Cardiac septum (tissue), 1 donor: ENCODE measurements at places on chromosomes 4 and X.

DNA sequence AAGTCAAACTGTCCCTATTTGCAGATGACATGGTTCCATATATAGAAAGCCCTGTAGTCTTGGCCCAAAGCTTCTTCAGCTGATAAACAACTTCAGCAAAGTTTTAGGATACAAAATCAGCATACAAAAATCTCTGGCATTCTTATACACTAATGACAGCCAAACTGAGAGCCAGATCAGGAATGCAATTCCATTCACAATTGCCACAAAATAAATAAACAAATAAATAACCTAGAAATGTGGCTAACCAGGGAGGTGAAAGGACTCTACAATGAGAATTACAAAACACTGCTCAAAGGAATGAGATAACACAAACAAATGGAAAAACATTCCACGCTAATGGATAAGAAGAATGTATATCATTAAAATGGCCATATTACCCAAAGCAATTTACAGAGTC, 52.9 kb upstream of the CXCL8 start:
- no peak for DNase-seq

DNA sequence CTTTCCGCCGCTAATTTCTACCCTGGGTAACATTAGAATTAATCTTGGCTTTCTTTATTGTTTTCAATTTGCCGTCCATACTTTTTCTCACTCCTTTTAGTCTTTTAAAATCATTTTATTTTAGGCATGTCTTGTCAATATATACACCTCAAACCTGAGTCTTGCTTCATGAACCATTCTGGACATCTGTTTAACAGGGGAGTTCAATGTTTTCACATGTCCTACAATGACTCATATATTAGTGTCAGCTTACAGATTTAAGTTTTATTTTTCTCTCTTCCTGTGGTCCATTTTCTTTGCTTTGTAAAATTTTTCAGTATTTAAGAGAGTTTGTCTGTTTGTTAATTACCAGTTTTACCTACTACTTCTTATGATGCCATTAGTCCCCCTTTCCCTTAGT, 89.5 kb downstream of the LCORL start:
- DNase-seq: no peak

- DNase-seq: no peak
Measured at GRCh38 chrX:1185561-1185960, 26.9 kb downstream of the CRLF2 start.

DNA sequence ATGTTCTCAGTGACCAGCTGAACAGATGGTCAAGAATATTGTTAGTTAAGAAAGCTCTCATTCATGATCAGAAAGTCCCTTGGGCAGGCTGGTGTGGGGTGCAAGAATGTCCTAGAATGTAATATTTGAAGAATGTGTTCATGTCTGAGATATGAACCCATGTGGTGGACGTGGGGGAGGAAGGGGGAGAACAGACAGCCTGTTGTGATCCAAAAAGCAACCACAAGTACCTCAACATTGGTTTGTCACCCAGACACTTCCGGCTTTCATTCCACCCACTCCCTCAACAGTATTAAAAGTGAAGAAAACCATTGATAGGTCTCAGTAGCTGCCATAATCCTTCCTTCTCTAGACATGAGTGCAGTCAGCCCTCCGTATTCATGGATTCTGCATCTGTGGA, 82.2 kb downstream of the MAML3 start:
- DNase-seq: no peak

DNA sequence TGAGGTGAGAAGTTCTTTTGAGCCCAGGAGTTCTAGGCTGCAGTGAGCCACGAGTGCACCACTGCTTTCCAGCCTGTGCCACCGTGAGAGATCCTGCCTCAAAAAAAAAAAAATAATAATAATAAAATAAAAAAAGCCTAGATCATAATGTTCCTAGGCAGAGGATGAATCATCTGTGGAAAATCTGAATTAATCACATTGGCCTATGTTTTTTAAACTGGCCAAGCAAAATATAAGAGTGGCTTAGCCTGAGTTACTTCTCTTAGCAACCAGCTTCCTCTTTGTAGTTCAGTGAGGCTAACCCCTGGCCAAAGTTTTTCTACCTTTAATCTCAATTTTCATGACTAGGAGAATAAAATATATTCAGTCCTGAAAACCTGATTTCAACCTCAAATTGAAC, 614.6 kb downstream of the PPP4R3C start:
- no peak for DNase-seq

DNA sequence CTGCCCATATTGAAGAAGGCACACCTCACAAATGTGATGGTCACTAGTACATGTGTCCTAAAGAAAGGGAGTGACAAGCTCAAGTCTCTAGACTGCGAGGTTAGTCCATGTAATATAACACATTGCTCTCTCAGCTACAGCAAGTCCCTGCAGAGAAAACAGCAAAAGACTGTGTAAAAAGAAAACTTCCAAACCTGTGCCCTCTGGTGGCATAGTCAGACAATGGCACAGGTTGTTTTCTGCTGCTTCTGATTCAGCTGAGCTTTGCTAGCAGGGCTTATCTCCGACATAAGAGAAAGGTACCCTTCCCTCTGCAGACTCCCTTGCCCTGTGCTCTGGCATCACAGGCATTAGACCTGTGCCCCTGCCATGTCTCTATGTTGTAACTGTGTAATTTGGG, 1.4 kb upstream of the SERPINA7 start:
- DNase-seq: no peak

GRCh38 chr4:140789759-140790158, 33.6 kb upstream of the TBC1D9 start:
- DNase-seq: no peak

DNA sequence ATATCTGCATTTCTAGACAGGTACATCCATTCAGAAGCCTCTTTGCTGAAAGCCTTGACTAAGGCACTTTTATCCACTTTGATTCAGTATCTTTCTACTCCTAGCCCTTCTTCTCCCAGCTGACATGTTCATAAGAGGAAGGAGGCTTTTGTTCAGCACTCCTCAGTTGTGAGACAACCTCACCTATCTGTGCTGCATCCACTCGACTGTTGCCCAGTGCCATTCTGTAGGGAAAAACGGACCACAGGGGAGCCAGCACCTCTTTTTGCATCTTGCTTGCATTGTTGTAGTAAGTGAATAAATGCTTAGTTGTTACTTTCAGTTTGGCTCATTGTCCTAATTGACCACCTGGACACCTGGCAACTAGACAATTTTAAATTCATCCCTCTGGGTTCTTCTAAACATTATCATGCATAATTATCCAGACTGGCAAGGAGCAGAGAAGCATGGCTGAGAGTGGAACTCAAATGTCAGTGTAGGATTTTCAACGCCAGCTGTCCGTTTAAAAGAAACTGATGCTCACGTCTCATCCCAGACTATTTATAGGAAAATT, 83.8 kb upstream of the BOD1L1 start:
- DNase-seq: no peak

GRCh38 chr4:11151500-11151899, 277.2 kb downstream of the HS3ST1 start:
- no peak for DNase-seq

DNA sequence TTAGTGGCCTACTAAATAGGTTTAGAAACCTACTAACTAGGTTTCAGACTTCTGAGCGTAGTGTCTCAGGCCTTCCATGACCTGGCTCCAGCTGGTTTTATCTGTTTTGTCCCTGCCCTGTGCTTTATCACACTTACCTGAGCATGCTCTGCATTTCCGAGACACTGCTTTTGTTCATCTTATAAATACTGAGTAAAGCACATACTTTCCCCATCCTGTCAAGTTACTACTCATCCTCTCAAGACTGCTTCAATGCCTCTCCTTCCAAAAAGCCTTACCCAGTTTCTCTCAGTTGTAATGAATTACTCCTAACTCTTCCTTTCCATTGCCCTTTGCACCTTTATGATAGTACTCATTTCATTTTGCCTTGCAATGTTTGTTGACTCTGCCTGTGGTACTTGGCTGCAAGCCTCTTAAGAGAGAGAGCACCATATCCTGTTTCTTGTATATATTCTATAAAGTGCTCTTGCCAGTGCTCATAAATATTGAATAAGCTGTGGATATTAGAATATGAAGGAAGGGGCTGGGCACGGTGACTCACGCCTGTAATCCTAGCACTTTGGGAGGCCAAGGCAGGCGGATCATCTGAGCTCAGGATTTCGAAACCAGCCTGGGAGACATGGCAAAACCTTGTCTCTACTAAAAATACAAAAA, 34.4 kb downstream of the SLAIN2 start:
- no peak for DNase-seq

- DNase-seq: no peak
Measured at GRCh38 chrX:119638725-119639471, 32.7 kb upstream of the NKRF start.

DNA sequence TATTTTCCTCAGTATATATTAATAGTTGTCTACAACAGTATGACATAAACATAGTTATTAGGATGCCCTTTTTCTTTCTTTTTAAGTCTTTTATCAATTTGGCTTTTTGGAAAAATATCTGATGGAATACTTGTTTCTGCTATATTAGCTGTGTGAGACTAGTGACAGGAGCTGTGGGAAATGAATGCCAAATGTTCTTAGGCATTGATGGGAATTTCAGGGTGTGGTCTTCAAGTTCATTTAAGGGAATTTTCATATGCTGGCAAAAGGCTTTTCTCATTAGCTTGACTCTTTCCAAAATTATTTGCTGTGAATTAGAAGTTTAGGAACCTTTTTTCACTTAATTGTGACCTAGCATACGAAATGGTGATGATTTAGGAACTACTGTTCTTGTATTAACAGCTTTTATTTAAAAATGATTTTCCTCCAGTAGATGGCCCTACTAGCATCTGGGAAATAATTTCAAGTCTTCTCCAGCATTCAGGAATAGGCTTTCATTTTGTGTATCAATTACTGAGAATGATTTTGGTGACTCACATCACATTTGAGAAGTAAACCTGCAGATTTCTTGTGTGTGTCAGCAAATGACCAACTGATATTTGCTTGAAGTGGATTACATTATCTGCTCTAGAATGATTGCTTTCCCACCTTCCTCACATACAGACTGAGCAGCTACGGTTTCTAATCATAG, 70.9 kb downstream of the HTT start:
- DNase-seq: no peak

DNA sequence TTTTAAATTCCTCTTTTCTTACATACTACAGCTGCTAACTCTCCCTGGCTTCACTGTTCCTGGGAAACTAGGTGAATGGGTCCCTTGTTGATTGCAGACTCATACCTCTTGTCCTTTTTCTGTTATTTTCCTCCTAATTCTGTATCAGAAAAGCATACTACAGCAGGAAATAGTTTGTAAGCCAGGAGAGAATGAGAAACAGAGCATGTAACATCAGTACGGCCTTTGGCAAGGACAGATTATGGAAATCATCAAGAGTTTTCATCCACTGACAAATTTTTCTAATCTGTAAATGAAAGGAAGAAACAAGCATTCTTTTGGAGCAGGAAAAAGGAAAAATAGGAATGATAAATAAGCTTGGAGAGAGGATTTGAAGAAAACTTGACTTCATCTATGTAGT, 239.2 kb downstream of the ANTXR2 start:
- DNase-seq: no peak

DNA sequence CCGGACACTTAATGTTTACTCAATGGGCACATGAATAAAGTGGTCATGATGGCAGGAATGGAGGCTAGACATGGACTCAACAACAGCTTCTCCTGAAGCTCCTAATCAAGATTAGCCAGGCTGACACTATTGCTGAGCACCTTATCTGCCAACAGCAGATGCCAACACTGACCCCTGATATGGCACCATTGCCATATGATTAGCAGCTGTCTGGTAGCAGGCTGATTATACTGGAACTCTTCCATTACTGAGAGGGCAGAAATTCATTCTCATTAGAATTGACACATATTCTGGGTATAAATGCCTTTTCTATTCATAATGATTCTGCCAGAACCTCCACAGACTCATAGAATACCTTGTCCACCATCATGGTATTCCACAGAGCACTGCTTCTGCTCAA, 18.4 kb upstream of the AFF1 start:
- DNase-seq: no peak

GRCh38 chrX:119505945-119506344, 37.7 kb downstream of the SLC25A5 start:
- no peak for DNase-seq

- no peak for DNase-seq
Measured at GRCh38 chrX:154436983-154437752, at the start of gene GDI1. GDI1 (plus strand) TSS chrX:154437154; CDS start chrX:154437255, 101 bp downstream.

DNA sequence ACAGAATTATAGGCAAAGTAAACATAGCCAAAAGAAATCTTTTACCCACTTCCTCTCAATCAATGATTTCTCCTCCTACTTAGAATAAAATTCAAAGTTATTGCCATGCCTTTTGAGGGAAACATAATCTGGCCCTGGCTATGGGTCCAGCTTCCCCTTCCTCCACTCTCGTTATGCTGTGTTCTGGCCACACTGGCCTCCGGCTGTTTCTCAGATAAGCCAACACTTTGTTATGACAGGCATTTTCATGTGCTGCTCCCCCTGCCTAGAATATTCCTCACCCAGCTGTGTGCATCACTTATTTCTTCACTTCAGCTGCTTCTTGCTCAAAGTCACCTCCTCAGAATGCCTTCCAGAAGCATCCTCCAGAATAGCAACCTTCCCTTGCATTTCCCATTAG, 386.6 kb upstream of the AADAT start:
- no peak for DNase-seq

DNA sequence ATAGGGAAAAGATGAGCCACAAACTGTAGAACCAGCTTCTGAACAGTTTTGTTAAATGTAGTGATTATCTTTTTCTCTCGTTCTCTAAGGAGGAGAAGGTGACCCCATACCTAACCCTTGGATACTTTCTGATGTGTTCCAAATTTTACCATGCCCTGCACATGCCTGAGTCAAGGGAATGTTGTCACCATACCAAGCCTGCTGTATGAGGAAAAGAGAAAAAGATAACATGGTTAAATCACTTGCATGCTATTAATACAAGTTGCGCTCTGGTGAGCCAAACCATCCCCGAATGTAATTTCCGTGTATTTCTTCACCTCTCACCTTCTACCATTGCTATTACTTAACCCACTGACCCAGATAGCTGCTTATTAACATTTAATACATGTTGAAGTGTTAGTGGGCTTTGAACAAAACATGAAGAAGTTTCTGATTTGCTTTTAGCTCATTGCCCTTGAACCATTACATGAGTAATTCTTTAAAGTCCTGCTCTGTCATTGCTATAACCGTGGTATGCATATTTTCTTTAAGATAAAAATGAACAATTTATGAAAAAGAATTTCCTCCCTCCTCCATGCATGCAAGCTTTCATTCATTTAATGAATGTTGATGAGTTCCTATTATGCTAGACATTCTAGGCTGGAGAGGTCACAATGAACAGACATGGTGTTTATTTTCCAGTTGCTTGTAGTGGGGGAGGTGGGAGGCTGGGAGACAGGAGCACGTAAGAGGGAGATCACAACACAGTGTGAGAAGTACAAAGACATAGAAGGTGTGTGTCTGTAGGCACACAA, 13.6 kb upstream of the KIT start:
- DNase-seq: no peak

GRCh38 chr4:81631958-81632441, 160.3 kb upstream of the RASGEF1B start:
- DNase-seq: no peak

DNA sequence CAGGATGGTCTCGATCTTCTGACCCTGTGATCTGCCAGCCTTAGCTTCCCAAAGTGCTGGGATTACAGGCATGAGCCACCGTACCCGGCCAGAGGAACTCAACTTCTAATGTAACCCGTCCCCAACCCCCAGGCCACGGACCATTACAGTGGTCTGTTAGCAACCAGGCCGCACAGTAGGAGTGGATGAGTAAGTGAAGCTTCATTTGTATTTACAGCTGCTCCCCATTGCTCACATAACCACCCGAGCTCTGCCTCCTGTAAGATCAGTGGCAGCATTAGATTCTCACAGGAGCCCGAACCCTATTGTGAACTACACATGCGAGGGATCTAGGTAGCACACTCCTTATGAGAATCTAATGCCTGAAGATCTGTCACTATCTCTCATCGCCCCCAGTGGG, 119.6 kb downstream of the SHROOM3 start:
- DNase-seq: no peak

- no peak for DNase-seq
Measured at GRCh38 chr4:101155368-101155767, 192.0 kb downstream of the PPP3CA start.
